ENCODE measurements at places on chromosomes 3 and 15.

DNA sequence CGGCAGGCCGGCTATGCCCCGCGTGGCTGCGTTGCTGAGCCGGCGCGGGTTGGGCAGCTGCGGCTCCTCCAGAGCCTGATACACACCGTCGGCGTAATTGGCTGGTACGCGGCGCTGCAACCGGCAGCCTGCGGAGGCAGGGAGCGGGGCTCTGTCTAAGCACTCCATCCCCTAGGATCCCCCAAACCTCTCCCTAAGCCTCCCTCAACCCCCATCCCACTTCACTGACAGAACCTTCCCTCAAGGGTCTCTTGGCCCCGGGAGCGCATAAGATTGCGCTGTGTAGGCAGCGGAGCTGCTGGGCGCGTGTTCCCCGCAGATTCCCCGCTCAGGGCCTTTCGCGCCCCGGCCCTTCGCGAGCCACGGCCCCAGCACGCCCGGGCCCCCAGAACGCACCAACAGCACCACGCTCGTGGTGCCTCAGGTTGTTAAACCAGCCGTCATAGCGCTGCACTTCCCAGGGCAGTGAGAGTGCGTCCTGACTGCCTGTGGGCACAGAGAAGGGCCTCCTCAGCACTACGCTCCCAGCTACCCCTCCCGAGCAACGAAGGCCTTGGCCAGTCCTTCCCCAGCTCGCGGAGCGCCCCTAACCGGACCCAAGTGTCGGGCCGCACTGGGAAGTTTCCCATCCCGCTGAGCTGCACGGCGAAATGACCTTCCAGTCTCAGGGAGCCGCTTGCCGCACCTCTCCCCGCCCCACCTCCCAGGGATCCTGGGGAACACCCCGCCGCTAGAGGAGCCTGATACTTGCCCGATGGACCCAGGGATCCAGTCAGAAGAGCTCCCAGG lies 1.2 kb downstream of the DUOX2 start:
- DNase-seq, result no peak

GRCh38 chr3:115800489-115801075 lies 177.3 kb downstream of the GAP43 start:
- DNase-seq, result no peak

DNA sequence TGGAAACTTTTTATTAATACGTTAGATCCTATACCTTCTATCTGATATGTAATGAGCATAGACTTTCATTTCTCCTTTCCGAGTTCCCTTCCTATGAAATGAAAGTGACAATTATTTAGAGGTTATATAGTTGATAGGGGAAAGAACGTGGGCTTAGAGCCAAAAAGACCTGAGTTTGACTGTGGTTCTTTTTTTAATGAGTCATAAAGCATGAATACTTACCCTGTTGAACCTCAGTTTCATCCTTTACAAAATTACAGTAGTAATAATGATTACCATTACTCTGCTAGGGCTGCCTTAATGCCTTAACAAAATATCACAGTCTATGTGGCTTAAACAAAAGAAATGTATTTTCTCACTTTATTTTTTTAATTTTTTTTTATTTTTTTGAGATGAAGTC lies 75.9 kb downstream of the AGBL1 start:
- no peak for DNase-seq

DNA sequence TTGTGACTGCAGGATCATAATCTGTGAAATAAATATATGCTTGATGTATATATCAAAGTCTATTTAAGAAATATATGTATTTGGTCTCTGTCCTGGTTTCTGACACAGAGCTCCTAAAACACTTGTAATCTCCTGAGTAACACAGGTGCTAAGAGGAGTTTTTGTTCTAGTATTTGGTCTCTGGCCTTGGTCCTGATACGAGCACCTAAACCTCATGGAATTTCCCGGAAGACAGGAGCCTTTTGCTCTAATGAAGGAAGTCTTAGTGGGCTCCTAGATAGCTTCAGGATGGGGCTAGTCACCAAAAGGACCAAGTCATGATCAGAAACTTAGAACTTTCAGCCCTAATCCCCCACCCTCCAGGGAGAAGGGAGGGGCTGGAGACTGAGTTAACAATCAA lies 19.2 kb upstream of the MUSTN1 start:
- no peak for DNase-seq

DNA sequence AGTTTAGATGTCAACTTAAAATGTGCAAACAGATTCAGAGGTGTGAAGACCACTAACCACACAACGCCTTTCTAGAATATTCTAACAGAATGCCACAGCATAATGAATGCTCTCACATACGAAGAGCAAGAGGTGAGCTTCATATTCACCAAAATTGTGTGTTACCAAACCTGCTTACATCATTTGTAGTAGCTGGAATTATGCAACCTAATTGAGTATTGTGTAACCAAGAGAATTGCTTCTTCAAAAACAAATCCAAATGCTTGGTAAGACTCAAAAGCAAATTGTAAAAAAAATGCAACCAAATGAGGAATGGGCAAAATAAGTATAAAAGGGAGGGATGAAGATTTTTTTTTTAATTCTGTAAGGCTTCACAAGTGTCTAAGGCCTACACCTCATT lies 160.7 kb downstream of the TAFA4 start:
- DNase-seq, result no peak

DNA sequence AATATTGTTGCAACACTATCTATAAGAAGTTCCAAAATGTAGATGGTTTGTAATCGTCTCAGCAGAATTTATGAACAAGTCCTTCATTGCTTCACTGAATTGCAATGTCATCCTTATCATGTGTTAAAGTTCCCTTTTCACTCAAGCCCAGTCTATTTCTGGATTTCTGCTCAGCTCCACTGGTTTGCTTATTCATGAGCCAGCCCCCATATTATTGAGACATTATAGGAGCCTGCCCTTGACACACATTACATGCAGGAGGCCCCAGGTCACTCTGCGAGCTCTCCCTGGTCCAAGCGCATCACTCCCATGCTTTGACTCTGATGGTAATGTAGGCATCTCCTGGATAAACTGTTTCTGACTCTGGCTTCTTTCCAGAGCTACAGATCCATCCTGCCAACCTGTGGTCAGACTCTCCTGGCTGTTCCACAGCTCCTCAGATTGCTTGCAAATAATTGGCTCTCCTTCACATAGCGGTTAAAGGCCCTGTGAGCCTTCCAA lies 56.9 kb downstream of the ABTB1 start:
- no peak for DNase-seq

GRCh38 chr3:43723121-43723734 lies 32.5 kb downstream of the ABHD5 start:
- no peak for DNase-seq

GRCh38 chr3:134904776-134905646 lies 110.0 kb downstream of the EPHB1 start:
- no peak for DNase-seq

DNA sequence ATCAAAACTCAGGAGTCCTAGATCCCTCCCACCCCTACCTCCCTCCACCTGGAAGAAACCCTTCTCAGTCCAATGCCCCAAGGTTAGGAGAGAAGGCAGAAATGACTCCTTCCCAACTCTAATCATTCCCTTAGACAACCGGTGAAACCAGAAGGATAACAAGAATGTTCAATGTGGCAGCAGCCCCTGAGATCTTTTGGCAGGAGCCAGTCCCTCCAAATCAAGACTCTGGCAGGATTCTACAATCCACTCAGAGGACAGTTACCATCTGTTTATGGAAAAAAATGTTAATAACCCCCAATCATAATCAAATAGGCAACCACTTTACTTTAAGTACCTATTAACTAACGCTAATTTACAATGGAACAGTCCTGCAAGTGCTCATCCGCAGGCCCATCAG lies 136.5 kb downstream of the NTRK3 start:
- no peak for DNase-seq
